Panc1 (cell line): ENCODE measurements at places on chromosomes 11 and 22. TPM values are rescaled to one million over a fixed set of nuclear protein-coding genes. Genes with fewer than 3 reads are reported as not detected.

GSTT2 gene
- 0.26 TPM for total RNA-seq

OSBPL5 gene
- 20.2 TPM for total RNA-seq

KDM4E gene
- total RNA-seq, result not detected

NPAS4 gene
- total RNA-seq, result 0.08 TPM

CNIH2 gene
- 9.3 TPM for total RNA-seq

TREH gene
- total RNA-seq, result 0.05 TPM

CCDC117 gene
- total RNA-seq, result 18.1 TPM
